ENCODE measurements at places on chromosomes 12 and 14. TPM values are rescaled to one million over a fixed set of nuclear protein-coding genes. Genes with fewer than 3 reads are reported as not detected.

- DNase-seq = no peak
Observed at GRCh38 chr14:42316693-42317092, 710.0 kb downstream of the LRFN5 start.

DNA sequence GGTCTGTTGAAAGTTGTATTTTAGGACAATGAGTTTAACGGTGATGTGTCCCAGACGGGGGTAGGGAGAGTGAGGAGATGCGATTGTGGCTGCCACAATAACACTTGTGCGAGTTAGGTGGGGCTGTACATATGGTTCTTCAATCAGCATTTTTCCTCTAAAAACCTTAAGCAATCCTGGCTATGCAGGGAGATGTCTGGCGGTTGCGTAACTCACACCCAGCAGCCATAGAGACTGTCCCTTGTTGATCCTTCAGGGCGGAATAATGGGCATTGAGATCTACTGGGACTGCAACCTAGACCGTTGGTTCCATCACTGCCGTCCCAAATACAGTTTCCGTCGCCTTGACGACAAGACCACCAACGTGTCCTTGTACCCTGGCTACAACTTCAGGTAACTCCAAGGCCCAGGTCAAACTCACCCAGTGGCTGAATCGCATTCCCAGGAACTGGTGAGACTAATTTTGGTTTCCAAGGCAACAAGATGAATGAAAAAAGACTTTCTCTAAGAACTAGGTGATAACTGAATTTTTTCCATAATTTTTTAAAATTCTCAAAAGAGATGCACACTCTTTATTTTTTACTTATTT is 34.6 kb downstream of the P2RX7 start:
- no peak for DNase-seq

- no peak for DNase-seq
Observed at GRCh38 chr14:89129570-89129969, 287.5 kb downstream of the FOXN3 start.

- DNase-seq = no peak
Observed at GRCh38 chr12:99195474-99195873, 452.1 kb upstream of the GARIN6 start.

DNA sequence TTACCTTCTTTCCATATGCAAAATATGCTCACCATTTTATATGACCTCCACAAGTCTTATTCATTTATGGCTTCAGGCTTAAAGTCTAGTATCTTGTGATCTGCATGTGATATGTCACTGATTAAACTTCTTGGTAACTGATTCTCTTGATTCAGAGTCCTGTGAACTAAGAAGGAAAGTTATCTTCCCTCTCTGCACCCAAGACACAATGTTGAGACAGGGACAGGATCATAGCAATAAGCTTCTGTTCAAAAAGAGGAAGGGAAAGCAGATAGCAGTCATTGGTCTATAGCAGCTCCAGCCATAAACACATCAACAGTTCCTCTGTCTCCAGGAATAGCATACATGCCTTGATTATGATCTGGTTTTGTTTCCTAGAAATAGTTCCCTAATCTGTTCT is 103.1 kb downstream of the UNC79 start:
- no peak for DNase-seq

The RERG gene
- not detected for total RNA-seq

GRCh38 chr12:21615431-21615830 is 10.8 kb upstream of the GYS2 start:
- peak; percentile 25 for DNase-seq

DNA sequence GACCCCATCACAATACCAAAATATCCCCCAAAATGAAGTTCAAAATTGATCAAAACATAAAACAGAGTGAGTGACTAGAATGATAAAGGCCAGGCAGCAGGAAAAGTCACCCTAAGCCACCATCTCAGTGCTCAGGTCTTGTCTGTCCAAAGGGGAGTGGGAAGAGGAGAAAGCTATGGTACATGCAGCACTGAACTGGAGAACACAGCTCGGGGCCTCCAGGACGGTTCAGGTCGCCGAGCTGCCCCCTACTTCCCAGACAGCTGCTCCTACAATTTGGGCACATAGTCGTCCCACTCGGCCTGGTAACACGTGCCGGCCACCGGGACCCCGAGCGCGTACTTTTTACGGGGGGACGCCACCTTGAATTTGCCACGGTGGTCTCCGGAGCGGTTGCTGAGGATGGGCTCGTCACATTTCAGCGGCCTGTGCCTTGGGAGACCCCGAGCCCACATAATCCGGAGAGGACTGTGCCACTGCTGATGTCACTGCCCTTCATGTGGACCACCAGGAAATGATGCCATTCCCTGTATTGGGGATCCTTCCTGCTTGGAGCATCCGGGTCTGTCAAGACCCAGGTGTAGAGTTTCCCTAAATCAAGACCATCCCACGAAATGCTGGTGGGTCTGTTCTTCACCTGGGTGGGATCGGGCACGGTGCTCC is 31.6 kb downstream of the AK7 start:
- DNase-seq = no peak

Data from activated CD8-positive, alpha-beta T cell treated with anti-CD3 and anti-CD28 coated beads for 36 hours (primary cell).